ENCODE measurements at places on chromosomes 6 and 20. TPM values are rescaled to one million over a fixed set of nuclear protein-coding genes. Genes with fewer than 3 reads are reported as not detected.

The GLP1R gene
- not detected for total RNA-seq

The RRAGD gene
- total RNA-seq, result 0.22 TPM

The SLC2A10 gene
- 61.7 TPM for total RNA-seq

The CCHCR1 gene
- total RNA-seq, result 7.7 TPM

The MRPS18B gene
- 88.8 TPM for total RNA-seq

The CTAGE9 gene
- not detected for total RNA-seq

The BTNL2 gene
- total RNA-seq, result not detected

The SLC35B3 gene
- 25.1 TPM for total RNA-seq

The GMDS gene
- total RNA-seq, result 6.6 TPM

The R3HDML gene
- not detected for total RNA-seq

The HLA-DRB1 gene
- total RNA-seq, result 0.14 TPM

The NRSN1 gene
- not detected for total RNA-seq

The MRPL18 gene
- total RNA-seq, result 85.6 TPM

The POM121L2 gene
- total RNA-seq, result not detected

The TBC1D32 gene
- 19.6 TPM for total RNA-seq

The CTCFL gene
- total RNA-seq, result under 0.01 TPM

The EYA4 gene
- total RNA-seq, result 0.22 TPM

The CFAP61 gene
- total RNA-seq, result not detected

The SLC22A23 gene
- total RNA-seq, result 2.4 TPM

The FUCA2 gene
- 53.7 TPM for total RNA-seq

The NMBR gene
- total RNA-seq, result not detected

The PAK5 gene
- not detected for total RNA-seq

The PRSS35 gene
- total RNA-seq, result 0.44 TPM

The EPB41L1 gene
- 12.0 TPM for total RNA-seq

The VPS16 gene
- total RNA-seq, result 30.0 TPM

The TMEM170B gene
- 1.1 TPM for total RNA-seq

The GPSM3 gene
- total RNA-seq, result 10.9 TPM

The MEI4 gene
- not detected for total RNA-seq

The MYLK4 gene
- 0.43 TPM for total RNA-seq

The SEL1L2 gene
- not detected for total RNA-seq

The THBD gene
- total RNA-seq, result 7.9 TPM

The GRIK2 gene
- 0.44 TPM for total RNA-seq

The SAPCD1 gene
- total RNA-seq, result 0.44 TPM

The UBD gene
- not detected for total RNA-seq

The PNRC1 gene
- 107 TPM for total RNA-seq

The RFX6 gene
- not detected for total RNA-seq

The TRIM10 gene
- not detected for total RNA-seq

The GCNT2 gene
- 0.43 TPM for total RNA-seq

The C6orf15 gene
- total RNA-seq, result not detected

The CCDC28A gene
- total RNA-seq, result 8.0 TPM

The LPA gene
- not detected for total RNA-seq

The PRPH2 gene
- total RNA-seq, result 2.6 TPM

The TBX18 gene
- total RNA-seq, result 8.8 TPM

The THBS2 gene
- 169 TPM for total RNA-seq

All from placental pericyte (primary cell).